MM.1S (cell line): ENCODE measurements at places on chromosomes 7 and 10.
A peak's percentile ranks its signal among the peaks of the same experiment; 100 is the strongest.

DNA sequence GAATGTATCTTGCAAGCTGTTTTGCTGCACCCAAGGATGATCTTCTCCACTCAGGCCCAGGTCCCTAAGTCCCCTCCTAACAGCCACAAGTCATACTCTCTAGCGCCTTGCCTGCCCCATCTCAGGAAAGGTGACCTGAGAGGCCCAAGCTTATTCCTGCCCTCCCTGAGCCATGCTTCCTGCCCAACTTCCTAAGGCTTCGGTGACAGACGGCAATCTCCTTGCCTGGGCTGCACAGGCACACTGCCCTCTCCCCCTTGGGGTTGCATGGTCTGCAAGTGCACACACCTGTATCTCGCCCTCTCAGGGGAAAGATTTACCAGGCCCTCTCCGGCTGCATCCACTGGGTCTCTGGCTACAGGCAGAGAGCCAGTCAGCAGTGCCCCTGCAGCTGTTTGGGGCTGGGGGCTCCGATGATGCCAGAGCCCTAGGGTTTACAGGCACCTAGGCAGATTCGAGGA lies 771 bp upstream of the ADIRF start:
- no peak for DNase-seq

DNA sequence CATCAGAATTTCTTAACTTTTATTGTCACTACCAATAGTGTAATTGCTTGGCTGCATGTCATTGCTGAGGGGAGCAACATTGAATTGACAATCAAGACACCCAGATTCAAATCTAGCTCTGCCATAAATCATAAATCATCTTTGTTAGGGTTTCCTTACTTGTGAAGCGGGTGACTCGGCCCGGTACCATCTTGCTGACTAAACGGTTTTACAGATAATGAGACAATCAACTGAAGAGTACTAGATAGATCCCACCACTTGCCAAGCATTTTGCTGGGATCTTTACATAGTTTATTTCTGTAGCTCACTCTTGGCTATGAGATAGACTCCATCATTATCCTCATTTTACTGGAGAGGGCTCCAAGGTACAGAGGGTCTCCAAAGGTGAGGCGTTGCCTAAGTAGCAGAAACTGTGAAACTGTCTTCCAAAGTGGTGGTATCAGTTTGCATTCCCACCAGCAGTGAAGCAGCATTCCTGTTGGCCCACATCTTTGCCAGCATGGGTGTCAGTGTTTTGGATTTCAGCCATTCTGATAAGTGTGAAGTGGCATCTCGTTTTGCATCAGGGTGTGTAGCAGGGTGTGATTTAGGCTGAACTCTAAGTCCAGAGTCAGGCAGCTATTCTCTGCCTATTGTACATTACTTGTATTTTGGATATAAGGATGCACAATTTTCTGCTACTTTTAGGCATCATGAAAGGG lies 168.7 kb upstream of the BMPER start:
- no peak for DNase-seq

DNA sequence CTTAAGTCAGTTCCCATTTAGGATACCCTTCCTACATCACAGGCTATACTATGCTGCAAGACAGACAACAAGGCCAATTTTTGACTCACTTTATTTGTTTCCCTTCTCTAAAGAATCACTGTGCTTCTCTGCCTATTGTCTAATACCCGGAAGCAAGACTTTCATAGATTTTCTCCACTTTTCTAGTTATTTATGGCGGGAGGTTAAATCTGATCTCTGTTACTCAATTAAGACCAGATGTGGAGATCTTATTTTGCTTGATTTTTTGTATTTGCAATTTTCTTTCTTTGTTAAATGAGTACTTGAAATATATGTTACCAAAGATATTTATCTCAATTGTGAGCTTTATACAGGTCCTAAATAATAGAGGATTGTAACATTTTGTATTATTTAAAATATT lies 511.5 kb downstream of the ATRNL1 start:
- DNase-seq = no peak

DNA sequence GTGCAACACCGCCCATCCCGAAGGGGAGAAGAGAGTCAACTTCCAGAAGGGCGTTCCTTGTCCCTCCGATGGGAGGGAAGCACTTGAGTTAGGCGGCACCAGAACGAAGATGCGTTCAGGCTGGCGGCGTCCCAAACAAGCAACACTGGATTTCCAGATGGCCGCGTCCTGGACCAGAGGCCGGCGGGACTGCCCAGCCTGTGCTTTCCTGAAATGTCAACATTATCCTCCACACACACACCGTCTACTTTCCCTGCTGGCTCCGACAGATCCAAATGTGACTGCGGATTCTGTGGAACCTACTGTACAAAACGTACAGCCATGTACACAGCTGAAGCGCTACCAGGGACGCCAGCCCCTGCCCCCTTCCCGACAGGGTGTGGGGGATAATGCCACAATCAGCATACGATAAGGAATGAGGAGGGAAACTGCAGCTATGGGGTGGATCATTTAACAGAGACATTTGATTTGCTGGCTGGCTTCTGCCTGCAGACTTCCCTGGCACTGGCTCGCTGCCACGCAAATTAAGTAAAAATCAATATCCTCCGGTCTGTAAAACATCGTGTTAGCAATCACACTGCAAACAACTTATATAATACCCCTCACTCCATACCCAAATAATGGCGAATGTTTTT lies 82.1 kb downstream of the ZRANB1 start:
- DNase-seq = no peak

GRCh38 chr7:44080686-44081265 lies 1.6 kb downstream of the POLM start:
- DNase-seq = no peak

- DNase-seq = no peak
Observed at GRCh38 chr10:62335326-62335725, 38.8 kb upstream of the ZNF365 start.

- peak; percentile 31 for DNase-seq
Observed at GRCh38 chr7:104848138-104848990, 165.6 kb upstream of the KMT2E start.

GRCh38 chr10:70190581-70190980 lies 20.3 kb upstream of the SAR1A start:
- no peak for DNase-seq

DNA sequence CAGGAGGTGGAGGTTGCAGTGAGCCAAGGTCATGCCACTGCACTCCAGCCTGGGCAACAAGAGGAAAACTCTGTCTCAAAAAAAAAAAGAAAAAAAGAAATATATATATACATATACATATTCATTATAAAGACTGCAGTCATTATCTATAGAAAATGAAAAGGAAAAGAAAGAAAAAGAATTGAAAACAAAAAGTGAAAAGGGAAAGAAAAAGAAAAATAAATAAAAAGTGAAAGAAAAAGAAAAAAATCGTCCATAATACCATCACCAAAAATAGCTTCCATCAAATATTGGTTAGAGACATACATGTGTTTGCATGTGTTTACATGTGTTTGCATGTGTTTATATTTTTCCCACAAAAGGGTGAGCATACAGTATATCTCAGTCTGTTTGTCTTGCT lies 105.5 kb upstream of the PARD3 start:
- no peak for DNase-seq

GRCh38 chr10:131758062-131758938 lies 142.5 kb upstream of the PPP2R2D start:
- no peak for DNase-seq

GRCh38 chr10:4643471-4643870 lies 182.5 kb upstream of the AKR1E2 start:
- no peak for DNase-seq

GRCh38 chr10:105148456-105148855 lies 507.4 kb downstream of the SORCS3 start:
- no peak for DNase-seq

GRCh38 chr7:4399596-4399995 lies 282.5 kb upstream of the FOXK1 start:
- no peak for DNase-seq

- DNase-seq = no peak
Observed at GRCh38 chr10:73886661-73887293, 12.4 kb upstream of the CAMK2G start.

DNA sequence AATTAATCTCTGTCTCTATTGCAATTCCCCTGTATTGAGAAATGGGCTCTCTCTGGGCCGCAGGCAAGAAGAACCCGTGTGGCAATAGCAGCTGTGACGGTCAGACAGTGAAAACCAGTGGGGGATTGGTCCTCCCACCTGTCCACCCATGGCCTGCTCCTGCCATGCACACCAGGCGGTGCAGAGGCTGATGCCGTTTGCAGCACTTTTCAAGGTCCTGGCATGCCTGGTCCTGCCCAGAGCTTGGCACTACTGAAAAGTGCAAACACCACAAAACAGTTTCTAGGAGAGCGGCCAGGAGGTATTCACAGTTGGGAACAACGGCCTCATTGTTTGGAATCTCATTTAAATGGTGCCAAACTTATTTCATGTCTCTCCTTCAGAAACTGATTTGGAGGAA lies 41.5 kb downstream of the PSPH start:
- no peak for DNase-seq

GRCh38 chr10:1465418-1465911 lies 271.9 kb downstream of the ADARB2 start:
- peak; percentile 32 for DNase-seq

GRCh38 chr10:78134773-78135306 lies 101.2 kb downstream of the RPS24 start:
- DNase-seq = no peak
